ENCODE measurements at places on chromosomes 12 and 14.

DNA sequence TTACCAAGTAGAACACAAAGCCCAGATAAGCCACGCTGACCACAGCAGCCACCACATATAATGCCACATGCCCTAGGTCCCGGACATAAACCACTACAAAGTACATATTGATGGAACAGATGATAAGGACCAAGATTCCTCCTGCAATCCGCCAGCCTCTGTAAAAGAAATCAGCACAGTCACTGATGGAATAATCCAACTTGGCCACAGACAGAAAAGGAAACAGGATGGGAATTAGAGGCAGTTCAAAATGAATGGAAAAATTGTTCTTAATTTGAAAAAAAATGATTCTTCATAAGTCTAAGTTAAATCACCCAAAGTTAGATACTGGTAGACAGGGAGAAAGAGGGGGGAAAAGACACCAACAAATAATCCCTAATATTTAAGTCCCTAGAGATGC is 35.4 kb downstream of the SLC11A2 start:
- H3K4me3 ChIP-seq = no peak overlapping the region
- H3K27me3 ChIP-seq = no peaks in the 10 kb centered on the region
- no peaks in the 10 kb centered on the region for H3K4me1 ChIP-seq
- peaks cover 75% of the 10 kb centered on the region for H3K36me3 ChIP-seq
- no peak overlapping the region for H3K27ac ChIP-seq

GRCh38 chr14:101875041-101875726 is 89.2 kb upstream of the DYNC1H1 start:
- H3K36me3 ChIP-seq = no peaks in the 10 kb centered on the region
- H3K4me1 ChIP-seq = no peaks in the 10 kb centered on the region
- no peak for DNase-seq

DNA sequence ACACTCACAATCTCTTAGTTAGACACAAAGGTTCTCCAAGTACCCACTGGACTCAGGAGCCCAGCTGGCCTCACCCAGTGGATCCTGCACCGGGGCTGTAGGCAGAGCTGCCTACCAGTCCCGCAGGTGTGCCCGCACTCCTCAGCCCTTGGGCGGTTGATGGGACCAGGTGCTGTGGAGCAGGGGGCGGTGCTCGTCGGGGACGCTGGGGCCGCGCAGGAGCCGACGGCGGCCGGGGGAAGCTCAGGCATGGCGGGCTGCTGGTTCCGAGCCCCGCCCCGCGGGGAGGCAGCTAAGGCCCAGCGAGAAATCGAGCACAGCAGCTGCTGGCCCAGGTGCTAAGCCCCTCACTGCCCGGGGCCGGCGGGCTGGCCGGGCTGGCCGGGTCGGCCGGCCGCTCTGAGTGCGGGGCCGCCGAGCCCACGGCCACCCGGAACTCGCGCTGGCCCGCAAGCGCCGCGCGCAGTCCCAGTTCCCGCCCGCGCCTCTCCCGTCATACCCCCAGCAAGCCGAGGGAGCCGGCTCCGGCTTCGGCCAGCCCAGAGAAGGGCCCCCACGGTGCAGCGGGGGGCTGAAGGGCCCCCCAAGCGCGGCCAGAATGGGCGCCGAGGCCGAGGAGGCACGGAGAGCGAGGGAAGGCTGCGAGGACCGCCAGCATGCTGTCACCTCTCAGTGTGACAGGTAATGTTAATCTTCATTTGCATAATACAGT is 506.8 kb downstream of the LRFN5 start:
- no peak overlapping the region for H3K27ac ChIP-seq
- DNase-seq = no peak
- H3K27me3 ChIP-seq = no peaks in the 10 kb centered on the region
- H3K36me3 ChIP-seq = no peaks in the 10 kb centered on the region
- no peaks in the 10 kb centered on the region for H3K4me1 ChIP-seq

DNA sequence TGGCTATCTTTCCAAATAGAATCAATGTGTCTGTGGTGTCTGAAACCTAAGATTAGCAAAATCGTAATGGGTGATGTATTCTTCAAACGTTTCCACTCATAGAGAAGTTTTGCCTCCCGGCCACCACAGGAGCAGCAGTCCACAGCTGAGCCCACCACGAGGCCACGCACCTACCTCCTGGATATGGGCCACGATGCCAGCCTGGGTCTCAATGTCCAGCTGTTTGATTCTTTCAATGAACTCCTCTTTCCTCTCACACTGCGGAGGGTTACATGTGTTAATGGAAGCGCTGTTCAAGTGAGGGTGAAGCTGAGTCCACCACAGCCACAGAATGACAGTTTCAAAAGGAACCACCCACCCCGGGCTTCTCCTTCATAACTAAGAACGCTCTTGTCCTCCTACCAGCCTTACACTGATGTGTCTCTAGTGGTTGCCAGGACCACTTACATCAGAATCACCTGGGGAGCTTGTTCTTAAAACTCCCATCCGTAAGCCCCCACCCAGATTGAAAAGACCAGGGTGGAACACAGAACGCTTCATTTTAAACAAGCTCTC is 75.3 kb downstream of the CCDC88C start:
- H3K4me1 ChIP-seq = no peaks in the 10 kb centered on the region
- no peaks in the 10 kb centered on the region for H3K27me3 ChIP-seq
- no peak overlapping the region for H3K4me3 ChIP-seq
- peaks cover 15% of the 10 kb centered on the region for H3K36me3 ChIP-seq

GRCh38 chr12:27176765-27177164 is 67.3 kb upstream of the STK38L start:
- H3K36me3 ChIP-seq = no peaks in the 10 kb centered on the region
- DNase-seq = no peak
- no peak overlapping the region for H3K27ac ChIP-seq
- no peaks in the 10 kb centered on the region for H3K27me3 ChIP-seq

DNA sequence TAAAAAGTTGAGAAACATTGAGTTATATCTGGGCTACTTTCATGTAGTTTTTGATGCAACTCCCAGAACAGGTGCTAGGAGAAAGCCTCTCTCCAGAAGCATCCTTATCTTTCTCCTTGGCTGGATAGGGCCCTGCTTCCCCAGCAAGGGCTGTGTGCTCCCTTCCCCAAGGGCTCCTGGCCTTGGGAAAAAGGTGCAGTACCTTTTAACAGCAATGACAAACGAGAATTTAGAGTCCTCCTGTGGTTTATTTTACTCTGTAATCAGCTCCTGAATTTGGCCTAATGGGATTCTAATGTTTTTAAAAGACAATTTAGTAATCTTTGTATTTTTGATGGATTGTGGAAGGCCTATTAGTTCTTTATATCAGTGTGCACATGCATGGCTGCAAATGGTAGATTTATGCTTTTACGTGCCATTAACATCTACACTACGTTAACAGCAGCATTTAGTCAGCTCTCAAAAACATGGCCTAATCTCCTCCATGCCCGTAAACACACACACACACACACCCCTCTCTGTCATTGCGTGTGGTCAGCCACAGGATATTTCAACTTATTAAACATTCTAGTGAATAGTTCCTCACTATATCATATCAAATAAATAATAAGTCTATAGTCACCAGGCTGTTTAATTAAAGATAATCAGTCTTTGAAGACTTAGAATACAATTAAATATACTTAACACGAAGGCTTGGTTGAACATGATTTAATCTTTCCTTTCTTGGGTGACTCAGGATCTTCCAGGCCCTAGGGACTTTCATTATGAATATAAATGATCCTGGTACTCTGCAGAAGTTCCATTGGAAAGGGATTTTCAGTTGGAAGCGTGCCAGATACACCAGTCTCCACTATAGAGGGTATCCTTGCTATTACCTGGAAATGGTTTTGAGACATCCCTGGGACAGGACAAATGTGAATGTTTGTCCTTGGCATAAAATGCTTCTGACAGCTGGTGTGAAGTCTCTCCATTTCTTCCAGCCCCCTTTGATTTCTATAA is 181.4 kb upstream of the PWP1 start:
- H3K36me3 ChIP-seq = no peaks in the 10 kb centered on the region
- H3K27me3 ChIP-seq = no peaks in the 10 kb centered on the region
- no peak overlapping the region for H3K4me3 ChIP-seq
- no peak for DNase-seq
- H3K4me1 ChIP-seq = no peaks in the 10 kb centered on the region

DNA sequence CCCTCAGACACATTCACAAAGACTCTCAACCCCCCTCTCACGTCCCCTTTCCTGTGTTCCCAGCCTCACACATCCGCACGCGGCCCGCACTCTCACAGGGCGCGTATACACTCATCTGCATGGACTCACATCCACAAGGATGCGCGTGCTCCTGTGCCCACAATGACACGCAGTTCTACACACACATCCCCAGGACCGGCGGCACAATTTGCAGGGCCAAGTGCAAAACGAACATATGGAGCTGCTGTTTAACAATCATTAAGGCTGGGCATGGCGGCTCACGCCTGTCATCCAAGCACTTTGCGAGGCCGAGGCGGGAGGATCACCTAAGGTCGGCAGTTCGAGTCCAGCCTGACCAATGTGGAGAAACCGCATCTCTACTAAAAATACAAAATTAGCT is 36.4 kb upstream of the EML1 start:
- DNase-seq = no peak
- H3K4me1 ChIP-seq = no peaks in the 10 kb centered on the region
- no peaks in the 10 kb centered on the region for H3K36me3 ChIP-seq

DNA sequence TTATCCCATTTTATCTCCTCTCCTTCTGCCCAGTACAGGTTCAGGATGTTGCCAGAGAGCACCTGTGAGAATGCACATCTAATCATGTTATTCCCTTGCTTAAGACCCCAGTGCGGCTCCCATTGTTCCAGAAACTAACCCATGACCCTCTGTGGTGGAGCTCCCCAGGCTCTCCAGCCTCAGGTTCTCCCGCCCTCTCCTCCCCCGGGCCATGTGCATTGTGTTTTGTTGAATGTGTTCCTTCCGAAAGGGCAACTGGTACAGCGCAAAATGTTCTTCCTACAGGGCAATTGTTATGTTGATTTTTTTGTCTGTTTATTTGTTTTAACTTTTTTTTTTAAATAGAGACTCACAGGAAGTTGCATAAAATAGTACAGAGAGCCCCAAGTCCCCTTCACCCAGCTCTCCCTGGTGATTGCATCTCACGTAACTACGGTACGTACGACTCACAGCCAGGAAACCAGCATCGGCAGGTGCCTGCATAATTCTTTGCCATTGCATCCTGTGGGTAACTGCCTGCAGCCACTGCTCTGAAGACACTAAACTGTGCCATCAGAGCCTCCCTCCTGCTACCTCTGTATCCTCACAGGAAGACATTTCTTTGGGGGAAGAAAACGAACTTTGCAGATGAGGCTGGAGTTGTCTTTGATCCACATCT is 31.2 kb downstream of the TMEM132C start:
- H3K4me3 ChIP-seq = no peak overlapping the region
- H3K27me3 ChIP-seq = peaks cover 20% of the 10 kb centered on the region
- no peaks in the 10 kb centered on the region for H3K36me3 ChIP-seq
- peak overlapping the region; percentile 57 for H3K27ac ChIP-seq

- no peaks in the 10 kb centered on the region for H3K36me3 ChIP-seq
- H3K27me3 ChIP-seq = no peaks in the 10 kb centered on the region
- no peak overlapping the region for H3K4me3 ChIP-seq
- no peaks in the 10 kb centered on the region for H3K4me1 ChIP-seq
- peak; percentile 92 for DNase-seq
- H3K27ac ChIP-seq = no peak overlapping the region
Measured at GRCh38 chr14:51776102-51776894, 84.1 kb upstream of the GNG2 start.

DNA sequence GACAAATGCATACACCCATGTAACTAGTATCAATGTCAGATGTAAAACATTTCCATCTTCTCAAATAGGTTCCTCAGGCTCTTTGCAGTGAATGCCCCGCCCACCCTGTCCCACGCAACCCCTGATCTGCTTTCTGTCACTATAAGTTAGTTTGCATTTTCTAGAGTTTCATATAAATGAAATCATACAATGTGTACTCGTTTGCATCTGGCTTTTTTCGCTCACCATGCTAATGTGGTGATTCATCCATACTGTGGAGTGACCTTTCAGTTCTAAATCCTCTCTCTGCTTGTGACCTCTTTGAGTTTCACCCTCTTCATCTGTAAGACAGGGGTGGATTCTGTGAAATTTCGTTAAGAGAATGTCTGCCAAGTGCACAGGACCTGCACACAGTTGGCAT is 30.6 kb upstream of the MSI1 start:
- no peaks in the 10 kb centered on the region for H3K4me1 ChIP-seq
- no peaks in the 10 kb centered on the region for H3K36me3 ChIP-seq
- H3K4me3 ChIP-seq = no peak overlapping the region
- no peak overlapping the region for H3K27ac ChIP-seq

- H3K27me3 ChIP-seq = no peaks in the 10 kb centered on the region
- no peak overlapping the region for H3K4me3 ChIP-seq
- H3K27ac ChIP-seq = no peak overlapping the region
- no peak for DNase-seq
- H3K4me1 ChIP-seq = no peaks in the 10 kb centered on the region
- no peaks in the 10 kb centered on the region for H3K36me3 ChIP-seq
Measured at GRCh38 chr14:100107236-100107635, 42.0 kb downstream of the EVL start.

DNA sequence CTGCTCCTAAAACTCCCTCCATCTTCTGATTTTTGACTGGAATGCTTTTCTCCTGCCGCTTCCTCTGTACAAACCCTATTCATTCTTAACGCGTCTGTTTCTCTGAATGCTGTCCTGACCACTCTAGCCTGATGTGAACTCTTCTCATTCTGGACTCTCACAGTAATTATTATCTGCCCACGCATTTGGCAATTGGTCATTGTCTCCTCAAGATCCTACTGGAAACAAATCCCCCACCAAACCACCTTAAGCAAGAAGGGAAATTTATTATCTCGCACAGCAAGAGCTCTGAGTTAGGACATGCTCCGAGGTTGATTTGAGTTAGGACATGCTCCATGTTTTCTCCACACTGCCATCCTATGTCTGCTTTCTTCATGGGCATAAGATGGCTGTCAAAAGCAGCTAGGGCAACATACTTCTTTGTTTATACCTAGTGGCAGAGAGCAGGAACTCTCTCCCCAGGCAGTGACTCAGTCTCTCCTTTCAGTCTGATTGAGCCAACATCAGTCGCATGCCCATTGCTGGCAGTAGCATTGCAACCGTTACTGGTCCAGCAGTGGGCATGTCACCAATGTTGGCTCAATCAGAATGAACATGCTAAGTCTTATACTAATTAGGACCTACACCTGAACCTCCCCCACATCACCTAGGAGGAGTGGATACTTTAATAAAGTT is 102.2 kb downstream of the SSPN start:
- H3K27ac ChIP-seq = no peak overlapping the region
- no peak for DNase-seq
- no peak overlapping the region for H3K4me3 ChIP-seq
- no peaks in the 10 kb centered on the region for H3K27me3 ChIP-seq

DNA sequence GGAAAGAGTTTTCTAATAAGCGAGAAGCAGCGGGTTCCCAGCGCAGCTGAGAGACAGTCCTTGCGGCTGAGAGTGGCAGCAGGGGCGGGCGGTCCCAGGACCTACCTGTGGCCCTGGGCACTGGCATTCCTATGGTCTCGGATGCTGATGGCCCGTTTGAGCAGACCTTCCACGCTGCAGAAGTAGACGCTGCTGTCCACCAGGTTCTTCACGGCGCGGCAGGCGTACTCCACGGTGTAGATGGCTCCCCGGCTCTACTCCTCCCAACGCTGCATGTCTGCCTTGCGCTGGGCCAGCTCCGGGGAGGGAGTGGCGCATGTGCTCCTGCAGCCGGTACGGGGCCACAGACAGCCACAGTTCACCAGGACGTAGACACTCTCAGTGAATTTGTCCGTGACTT is 21.8 kb upstream of the PLEKHA5 start:
- no peaks in the 10 kb centered on the region for H3K36me3 ChIP-seq
- no peak overlapping the region for H3K27ac ChIP-seq
- H3K4me3 ChIP-seq = no peak overlapping the region
- no peak for DNase-seq
